ENCODE measurements at places on chromosomes 6 and 20. TPM values are rescaled to one million over a fixed set of nuclear protein-coding genes. Genes with fewer than 3 reads are reported as not detected.

Gene MUCL3
- not detected for total RNA-seq

Gene ZNF165
- 0.91 TPM for total RNA-seq

Gene FAM217A
- not detected for total RNA-seq

Gene PI3
- not detected for total RNA-seq

Gene OR12D3
- not detected for total RNA-seq

Gene TFAP2C
- 4.0 TPM for total RNA-seq

Gene FAM209A
- total RNA-seq = 0.50 TPM

Gene KHDC1L
- total RNA-seq = not detected

Gene TRIM15
- total RNA-seq = not detected

Measured in neural crest cell (in vitro differentiated cells).